ENCODE measurements at places on chromosomes 11 and 22. TPM values are rescaled to one million over a fixed set of nuclear protein-coding genes. Genes with fewer than 3 reads are reported as not detected.

DNA sequence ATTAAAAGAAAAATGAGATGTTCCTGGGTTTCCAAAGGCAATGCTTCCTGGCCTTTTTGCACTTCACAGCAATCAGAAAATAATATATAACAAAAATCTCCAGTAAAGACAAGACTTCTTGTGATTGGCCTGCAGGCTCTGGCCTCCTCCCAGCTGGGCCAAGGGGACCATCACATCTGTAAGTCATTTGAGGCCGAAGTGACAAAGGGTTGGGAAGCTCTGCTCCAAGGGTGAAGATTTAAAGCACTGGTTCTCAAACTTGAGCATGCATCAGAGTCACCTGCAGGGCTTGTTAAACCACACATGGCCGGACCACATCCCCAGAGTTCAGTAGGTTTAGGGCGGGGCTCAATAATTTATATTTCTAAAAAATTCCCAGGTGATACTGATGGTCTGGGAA, 32.1 kb downstream of the ARFGAP2 start:
- no peak for DNase-seq

The OR51I1 gene
- not detected for total RNA-seq

DNA sequence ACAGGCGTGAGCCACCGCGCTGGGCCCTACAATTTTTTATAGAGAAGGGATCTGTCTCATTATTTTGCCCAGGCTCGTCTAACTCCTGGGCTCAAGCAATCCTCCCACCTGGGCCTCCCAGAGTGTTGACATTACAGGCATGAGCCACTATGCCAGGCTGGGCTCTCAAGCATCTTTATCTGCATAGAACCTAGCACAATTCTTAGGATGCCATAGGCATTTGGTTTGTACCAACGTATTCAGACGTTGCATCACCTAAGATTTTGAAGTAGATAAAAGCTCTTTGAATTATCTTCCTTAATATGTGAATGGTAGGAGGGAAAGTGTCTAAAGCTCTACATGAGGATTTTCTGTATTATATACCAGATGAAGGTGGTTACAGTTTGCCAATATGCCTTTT, 30.5 kb downstream of the RTN3 start:
- no peak for DNase-seq

The TSPAN32 gene
- total RNA-seq, result 3.1 TPM

The RASSF7 gene
- total RNA-seq, result 17.3 TPM

Data from activated CD8-positive, alpha-beta T cell treated with anti-CD3 and anti-CD28 coated beads for 36 hours (primary cell).